NCI-H1048 (cell line): ENCODE measurements at places on chromosomes 4 and X.

- DNase-seq: no peak
These were observed 85.2 kb downstream of the MAPK10 start for GRCh38 chr4:86274642-86275041.

DNA sequence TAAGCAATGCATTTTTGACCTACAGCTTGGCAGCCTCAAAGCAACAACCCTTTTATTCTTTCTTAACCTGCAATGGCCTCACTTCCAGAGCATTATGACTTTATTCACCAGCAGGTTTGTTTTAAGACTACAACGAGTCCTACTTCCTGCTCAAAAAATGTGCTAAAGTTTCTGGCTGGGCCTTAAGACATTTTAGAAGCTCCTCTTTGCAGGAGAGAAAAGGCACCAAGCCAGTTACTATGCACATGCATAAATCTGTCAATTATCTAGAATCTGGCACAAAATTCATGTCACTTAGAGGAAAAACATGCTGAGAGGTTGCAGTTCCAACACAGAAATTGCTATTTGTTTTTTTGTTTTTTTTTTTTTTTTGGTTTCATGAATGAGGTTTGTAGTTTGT, 223.0 kb upstream of the EPHA5 start:
- no peak for DNase-seq

DNA sequence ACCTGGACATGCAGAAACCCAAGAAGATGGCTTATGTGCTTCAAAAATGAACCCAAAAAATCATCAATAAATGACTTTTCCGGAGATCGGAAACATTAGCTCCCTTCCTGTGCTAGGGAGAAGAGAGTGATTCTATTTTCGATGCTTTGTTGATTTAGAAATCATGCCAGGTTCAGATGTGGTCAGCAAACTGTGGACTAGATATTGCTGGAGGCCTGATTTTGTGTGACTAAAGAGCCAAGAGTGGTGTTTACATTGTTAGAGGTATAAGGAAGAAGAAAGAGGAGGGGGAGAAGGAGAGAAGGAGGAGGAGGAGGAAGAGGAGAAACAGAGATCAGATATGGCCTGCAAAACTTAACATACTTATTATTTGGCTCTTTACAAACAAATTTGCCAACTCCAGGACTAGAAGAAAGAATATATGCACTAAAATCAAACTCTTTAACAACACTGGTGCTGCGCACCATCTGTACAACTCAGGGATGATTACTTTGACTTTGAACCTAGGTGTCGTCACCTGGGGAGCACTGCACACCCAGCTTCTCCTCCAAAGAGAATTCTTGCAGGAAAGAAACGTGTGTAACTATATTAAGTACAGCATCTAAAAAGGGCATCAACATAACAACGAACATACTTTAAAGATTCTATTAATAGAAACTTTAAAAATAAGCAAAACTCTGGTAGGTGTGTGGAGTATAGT, 664.9 kb upstream of the LCORL start:
- no peak for DNase-seq

- no peak for DNase-seq
These were observed 243.3 kb downstream of the ZNF674 start for GRCh38 chrX:46301903-46302302.

- no peak for DNase-seq
These were observed 147.3 kb downstream of the VEGFC start for GRCh38 chr4:176645246-176645960.

DNA sequence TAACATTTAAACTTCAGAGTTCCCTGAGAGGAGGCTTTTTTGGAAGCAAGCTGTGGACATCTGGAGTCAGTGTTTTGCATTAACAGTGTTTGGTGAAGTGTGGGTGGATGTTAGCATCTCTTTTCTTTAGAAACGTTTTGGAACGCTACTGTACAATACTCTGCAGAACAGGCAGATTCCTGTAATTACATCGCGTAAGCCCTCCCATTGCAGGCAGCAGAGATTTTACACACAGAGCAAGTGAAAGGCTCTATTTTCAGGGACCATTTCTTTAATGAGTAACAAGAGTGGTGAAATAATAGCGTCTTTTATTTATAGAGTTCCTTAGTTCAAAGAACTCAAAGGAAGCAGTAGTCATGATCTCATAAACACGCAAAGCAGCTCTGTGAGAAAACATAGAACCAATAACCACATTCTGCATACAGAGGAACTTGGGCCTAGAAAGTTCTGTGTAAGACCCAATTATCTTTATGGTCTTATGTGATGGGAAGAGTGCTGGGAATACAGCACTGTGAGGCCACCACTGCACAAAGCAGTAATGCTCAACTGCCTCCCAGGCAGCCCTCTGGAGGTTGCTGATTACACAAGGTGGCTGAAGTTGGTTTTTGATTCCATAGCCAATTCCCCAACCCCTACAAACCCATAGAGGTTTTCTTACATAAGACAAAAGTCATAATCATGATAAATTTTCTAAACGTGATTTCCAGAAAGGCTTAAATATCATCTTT, 298.7 kb upstream of the EPHA5 start:
- DNase-seq: no peak

- DNase-seq: no peak
These were observed 152.8 kb downstream of the ENPP6 start for GRCh38 chr4:184064877-184065276.

DNA sequence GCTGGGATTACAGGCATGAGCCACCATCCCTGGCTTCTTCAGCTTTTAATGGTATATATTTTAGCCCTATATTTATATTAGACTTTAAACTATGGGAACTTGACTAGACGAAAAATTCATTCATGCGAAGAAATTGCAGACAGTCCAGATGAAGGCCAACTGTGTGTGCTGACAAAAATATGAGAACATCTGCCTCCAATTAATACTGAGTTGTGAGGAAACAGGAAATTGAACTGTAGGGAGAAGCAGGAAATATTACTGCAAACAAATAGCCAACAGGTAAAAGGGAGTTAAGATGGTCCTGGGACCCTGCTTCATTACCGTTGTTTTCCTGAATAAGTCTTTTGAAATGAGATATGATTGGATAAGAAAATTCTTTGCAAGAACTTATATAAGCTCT, 26.3 kb downstream of the MGARP start:
- DNase-seq: no peak

DNA sequence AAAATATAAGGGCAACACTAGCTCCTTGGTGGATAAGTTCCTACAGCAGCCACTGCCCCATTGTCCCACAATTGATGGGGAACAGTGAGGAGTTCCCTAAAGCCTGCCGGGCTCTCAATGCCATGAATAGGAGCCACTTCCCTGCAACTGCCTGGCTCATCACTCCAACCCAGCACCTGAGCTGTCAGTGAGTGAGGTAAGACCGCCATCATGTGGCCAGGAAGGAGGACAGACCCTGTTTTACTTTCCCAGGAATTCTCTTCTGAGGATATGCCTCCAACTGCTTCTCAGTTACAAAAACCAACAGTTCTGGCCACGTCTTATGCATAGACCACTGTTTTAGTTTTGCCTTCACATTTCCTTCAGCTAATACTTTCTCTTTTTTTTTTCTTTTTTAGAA, 45.5 kb downstream of the SRPX start:
- DNase-seq: no peak

- no peak for DNase-seq
These were observed 120.9 kb downstream of the IL15 start for GRCh38 chr4:141757287-141757686.

DNA sequence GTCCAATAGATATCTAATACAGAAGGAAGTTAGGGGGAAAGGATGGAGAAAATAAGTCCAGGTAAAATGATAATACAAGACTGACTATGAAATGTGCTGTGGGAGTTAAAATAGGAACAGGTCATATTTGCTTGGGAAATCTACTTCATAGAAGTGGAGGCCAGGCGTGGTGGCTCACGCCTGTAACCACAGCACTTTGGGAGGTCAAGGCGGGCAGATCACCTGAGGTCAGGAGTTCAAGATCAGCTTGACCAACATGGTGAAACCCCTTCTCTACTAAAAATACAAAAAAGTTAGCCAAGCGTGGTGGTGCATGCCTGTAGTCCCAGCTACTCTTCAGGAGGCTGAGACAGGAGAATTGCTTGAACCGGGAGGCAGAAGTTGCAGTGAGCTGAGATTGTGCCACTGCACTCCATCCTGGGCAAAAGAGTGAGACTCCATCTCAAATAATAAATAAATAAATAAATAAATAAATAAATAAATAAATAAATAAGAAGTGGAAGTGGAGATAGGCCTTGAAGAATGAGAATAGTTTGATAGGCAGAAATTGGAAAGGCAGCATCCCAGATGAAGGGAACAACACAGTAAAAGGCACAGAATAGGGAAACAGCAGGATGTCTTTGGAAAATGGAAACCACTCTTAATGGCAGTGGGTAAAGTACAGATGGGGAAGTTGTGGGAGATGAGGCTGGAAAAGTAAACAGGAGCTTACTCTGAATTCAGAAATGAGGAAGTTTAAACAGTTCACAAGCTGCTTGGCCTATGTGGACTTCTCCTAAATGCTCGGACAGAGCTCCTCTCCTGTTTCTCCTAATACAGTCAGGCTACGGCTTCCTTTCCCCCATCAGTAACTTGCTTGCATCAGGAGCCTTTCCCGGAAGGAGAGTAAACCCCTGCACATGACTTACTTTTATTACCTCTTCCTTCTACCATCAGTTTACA, 15.1 kb upstream of the GK start:
- DNase-seq: no peak

- no peak for DNase-seq
These were observed 632 bp downstream of the CCSER1 start for GRCh38 chr4:90127706-90128345.

GRCh38 chr4:5893004-5893580, at the start of gene CRMP1:
Gene CRMP1 (minus strand): TSS chr4:5893086. CDS start chr4:5892969, 117 bp downstream.
- DNase-seq: peak; percentile 21

DNA sequence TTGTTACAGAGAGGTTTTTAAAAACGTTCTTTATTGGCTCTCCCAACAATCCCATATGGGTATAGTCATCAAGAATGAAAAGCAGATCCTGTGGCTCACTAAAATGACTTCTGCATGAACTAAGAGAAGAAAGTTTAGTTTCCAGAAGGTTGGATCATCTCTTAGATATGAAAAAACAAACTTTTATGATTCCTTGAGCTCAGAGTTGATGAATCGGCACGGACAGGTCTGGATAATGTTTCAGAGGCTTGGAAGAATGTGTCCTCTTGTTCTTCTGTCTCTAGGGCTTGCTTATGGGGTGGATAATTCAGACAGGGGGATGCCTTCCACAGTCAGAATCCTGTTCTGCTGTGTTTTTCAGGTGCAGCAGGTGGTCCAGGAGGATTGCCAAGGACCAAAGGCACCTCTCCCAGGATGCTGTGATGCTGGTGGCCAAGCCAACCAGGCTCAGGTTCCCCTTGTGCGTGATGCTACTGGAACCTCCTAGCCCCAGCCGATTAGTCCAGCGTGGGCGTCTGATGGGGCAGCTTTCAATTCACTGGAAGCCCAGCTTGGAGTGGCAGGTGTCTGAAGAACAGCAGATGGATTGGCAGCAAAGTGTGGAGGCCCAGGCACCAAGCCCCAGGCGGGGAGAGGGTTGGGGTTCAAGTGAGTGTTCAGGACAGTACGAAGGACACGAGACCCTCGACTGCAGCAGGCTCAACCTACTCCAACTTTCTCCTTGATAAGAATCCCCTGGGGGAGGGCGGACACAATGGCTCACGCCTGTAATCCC, 30.3 kb downstream of the CCKAR start:
- no peak for DNase-seq

DNA sequence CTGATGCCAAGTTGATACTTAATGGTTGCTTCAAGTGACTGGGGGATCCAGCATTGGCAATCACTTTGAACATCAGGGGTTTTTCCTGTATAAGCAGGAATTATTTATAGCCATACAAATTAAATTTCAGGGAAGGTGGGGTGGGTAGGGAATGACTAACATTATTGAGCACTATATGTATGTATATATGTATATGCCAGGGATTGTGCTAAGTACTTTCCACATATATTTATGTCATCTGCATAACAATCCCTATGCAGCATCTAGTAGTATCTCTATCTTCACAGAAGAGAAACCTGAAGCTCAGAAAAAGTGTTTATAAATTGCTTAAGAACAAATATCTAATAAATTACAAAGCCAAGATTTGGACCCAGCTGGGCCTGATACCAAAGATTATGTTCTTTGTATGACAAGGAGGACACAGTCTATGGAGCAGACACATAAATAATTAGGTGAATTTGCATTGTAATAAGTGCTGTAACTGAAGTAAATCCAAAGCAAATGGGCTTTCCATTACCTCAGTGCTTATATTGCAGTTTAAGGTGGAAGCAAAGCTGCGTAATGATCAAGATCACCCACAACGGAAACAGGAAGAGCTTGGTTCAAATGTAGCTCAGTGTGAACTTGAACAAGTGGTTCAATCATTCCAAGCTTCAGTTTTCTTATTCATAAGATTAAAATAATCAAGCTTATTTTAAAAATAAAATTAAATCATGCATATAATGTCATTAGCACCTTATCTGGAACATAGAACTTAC, 18.9 kb upstream of the RASGEF1B start:
- DNase-seq: no peak

GRCh38 chr4:124953486-124953885, 241.0 kb upstream of the ANKRD50 start:
- DNase-seq: no peak

DNA sequence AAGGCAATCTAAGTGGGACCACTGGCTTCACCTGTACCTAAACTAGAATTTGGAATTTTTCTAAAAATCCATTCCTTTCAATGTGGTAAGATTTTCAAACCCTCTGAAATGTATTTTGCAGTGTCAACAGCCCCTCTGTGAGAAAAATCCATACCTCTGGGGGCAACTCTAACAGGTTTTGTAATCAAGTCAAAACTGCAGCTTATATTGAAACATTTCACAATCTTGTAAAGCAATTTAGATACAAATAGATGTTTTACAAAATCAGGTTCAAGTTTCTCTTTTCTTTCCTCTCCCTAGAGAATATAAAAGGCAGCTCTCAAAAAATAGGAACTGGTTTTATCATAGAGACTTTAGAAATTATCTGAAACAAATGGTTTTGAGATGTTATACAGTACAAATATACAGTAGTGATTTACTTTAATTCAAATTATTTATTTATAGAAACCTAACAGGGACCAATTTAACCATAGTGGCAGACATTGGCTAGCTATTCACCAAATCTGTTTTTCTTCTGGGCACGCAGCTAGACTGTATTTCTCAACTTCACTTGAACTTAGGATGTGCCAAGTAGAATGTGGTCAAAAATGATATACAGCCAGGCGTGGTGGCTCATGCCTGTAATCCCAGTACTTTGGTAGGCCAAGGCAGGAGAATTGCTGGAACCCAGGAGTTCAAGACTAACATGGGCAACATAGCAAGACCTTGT, 36.3 kb upstream of the SPINK2 start:
- no peak for DNase-seq

DNA sequence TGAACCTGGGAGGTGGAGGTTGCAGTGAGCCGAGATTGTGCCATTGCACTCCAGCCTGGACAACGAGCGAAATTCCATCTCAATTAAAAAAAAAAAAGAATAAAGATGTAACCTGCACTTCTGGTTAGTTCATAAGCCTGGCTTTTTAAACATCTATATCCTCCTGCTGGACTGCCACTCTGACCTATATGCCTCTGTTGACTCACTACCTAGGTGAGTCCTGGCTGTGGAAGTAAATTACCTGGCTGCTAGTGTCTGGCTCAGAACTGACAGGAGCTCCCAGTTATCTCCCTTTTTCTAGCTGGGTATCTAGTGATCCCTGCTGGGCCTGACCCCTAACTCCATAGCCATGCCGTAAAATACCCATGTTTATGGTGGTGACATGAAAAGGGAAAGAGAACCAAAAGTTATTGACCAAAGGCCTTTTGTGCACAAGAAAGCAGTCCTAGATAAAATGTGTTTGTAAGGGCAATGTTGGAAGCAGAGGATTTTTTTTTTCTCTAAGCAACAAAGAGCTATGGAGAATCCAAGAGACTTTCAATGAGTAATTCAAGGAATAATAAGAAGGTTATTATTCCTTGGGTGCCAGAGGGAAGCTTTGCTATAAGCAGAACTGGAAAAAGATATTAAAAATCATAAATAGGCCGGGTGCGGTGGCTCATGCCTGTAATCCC, 10.4 kb upstream of the G3BP2 start:
- DNase-seq: no peak
